Occipital lobe (tissue), 3 donors: ENCODE measurements at places on chromosomes 12 and 14.

- DNase-seq, result no peak
Observed at GRCh38 chr14:36659010-36659821, 2.4 kb upstream of the PAX9 start.

GRCh38 chr14:99123208-99123870 is 148.7 kb downstream of the BCL11B start:
- no peak for DNase-seq

DNA sequence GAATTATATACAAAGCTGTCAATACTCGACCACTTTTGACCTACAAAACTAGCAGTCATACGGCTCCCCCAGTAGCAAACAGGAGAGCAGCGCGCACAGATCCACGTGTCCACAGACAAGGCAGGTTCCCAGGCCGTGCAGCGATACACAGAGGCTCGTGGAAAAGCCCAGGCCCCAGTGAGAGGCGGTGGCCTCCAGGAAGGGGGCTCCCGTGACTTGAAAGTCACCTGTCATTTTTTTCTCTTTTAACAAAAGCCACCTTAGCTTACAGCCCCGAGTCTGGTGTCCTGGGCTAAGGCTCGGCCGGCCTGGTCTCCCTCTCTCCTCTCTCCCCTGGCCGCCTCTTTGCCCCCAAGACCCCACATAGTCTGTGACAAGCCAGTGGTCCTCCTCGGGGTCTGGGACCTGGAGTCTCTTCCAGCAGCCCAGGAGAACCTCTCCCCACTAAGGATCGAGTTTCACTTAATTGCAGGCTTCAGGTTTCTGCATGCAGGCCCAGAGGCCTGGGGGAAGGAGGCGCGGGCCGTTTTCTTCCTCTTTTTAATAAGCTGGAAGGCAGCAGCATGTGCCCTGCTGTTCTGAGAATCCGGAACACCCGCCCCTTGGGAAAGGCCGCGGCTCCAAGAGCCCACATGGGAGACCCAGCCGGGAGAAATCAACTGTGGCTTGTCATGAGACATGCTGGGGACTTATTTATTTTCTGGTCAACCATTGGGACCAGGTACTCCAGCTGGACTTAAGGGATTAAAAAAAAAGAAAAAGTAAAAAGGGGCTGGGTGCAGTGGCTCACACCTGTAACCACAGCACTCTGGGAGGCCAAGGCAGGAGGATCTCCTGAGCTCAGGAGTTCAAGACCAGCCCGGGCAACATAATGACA is 15.9 kb downstream of the NCOR2 start:
- no peak for DNase-seq

DNA sequence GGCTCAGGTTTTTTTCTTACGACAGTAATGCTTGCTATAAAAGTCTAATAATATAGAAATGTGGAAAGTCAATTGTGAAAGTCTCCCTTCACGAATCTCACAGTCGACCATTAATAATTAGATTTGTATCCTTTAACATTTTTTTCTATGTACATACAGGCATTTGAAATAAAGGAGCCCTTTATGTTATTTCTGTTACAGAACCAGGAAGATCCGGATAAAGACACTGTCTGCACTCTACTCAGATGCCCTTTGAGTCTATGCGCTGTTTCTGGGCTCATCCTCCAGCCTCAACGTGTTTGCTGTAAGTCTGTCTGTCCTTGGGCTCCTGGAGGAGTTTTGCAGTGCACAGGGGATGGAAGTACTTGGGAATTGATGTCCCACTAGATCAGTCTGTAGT is 212.2 kb upstream of the ATP2B1 start:
- no peak for DNase-seq

- no peak for DNase-seq
Observed at GRCh38 chr12:109645708-109646107, 67.9 kb upstream of the FAM222A start.

- no peak for DNase-seq
Observed at GRCh38 chr12:46221255-46222128, 47.4 kb downstream of the SLC38A1 start.

DNA sequence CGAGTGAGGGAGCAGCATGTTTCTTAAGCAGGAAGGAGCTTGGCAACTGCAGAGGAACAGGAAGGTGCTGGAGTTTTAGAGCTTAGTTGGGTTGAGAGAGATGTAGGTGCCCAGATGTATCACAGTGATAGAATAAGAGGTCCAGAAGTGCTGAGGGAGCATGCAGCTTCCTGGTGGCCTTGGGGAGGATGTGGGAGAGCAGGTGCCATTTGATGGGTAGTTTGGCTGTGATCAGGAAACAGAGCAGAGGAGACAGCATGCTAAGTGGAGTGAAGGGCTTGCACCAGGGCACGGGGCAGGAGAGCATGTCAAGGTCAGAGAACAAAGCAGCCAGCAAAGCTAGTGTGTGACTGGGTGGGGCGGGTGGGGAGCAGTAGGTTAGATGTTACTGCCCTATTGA is 74.8 kb downstream of the PAPOLA start:
- DNase-seq, result no peak

DNA sequence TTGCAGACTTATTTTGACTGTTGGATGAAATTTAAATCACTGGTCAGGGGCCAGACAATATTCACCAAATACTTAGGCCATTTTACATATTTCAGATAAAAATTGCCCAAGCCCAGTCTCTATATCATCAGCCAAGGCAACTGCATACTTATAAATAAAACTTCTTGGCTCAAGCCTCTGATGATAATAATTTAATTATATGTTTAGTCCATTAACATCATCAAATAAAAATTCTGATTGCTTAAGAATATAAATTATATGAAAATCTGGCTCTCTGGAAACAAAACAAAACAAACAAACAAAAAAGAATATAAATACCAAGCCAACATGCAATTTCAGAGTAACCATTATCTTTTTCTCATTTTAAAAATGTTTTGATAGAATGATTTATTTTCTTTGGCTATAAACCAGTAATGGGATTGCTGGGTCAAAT is 165.2 kb downstream of the BTG1 start:
- DNase-seq, result no peak

GRCh38 chr14:55553791-55554190 is 26.2 kb upstream of the KTN1 start:
- DNase-seq, result no peak

- no peak for DNase-seq
Observed at GRCh38 chr14:104178279-104178678, 39.9 kb downstream of the KIF26A start.

GRCh38 chr12:111759991-111760390 is 6.7 kb upstream of the ALDH2 start:
- DNase-seq, result no peak

DNA sequence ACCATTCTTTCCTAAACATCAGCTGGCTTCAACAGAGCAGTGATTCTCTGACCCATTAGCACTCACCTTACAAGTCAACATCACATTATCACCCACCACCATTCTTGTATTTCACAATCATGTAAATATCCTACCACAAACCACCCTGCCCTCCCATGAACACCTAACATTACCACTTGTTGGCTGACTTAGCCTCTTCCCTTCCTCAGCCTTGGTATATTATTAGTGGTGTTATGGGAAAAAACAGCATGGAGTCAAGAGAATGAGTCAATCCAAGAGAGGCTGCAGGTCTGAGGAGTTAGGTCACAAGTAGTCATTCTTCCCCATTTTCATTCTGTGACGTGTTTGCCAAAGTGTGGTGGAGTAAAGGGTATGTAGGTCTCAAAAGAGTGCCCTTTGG is 22.3 kb upstream of the MGP start:
- no peak for DNase-seq

GRCh38 chr12:50637870-50638481 is 125.9 kb upstream of the ATF1 start:
- no peak for DNase-seq

- no peak for DNase-seq
Observed at GRCh38 chr12:87196321-87196720, 832.9 kb downstream of the C12orf50 start.

DNA sequence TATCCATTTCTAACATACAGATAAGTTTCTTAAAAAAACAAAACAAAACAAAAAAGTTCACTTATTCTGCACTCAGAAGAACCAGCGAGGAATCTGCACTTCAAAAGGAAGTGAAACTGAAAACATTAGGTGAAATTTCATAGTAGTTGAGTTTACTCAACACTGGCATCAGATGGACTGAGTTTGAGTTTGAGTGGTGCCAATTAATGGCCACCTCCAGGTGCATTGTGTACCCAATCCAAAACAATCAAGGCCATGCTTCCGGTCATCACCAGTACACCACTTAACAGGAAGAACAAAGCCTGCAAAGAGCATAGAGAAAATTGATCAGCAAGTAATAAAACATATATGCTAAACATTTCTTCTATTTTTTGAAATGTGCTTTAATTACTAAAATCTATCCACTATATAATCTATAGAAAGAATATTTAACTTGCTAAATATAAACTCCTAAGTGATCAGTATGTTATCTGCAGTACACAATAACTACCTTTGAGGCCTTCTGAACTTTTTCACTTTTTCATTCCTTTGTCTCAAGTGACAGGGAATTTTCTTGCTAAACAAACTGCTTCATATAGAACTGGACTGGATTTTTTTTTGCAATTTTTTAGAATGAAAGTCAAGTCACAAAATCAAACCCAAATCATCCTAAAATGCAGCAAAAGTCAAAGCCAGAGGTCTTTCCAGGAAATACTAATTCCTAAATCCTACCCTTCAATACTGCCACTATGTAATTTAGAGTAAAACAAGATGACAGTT is 11.5 kb downstream of the SLC38A2 start:
- no peak for DNase-seq

GRCh38 chr12:68139001-68139400 is 20.5 kb downstream of the IFNG start:
- DNase-seq, result no peak

DNA sequence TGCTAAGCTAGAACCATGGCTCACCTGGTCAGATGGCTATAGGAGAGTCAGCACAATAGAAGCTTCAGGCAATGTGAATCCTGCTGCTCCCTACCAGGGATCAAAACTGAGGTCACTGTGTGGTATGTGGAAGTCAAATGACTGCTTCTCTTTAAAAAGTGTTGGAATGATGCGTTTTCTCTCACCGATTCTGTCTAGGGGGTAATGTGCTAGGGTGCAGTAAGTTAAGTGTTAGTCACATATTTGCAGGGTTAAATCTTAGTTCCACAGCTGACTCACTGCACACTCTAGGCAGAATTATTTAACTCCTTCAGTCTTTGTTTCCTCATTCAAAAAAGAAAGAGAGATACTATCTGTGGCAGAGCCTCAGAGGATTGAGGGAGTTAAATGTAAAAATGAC is 696.6 kb downstream of the DIO2 start:
- DNase-seq, result no peak

- no peak for DNase-seq
Observed at GRCh38 chr14:60679566-60680258, 30.4 kb upstream of the SIX1 start.

GRCh38 chr14:96588410-96589257 is 86.5 kb downstream of the PAPOLA start:
- DNase-seq, result no peak
